ENCODE measurements at places on chromosomes 5 and 9.
A peak's percentile ranks its signal among the peaks of the same experiment; 100 is the strongest.

GRCh38 chr9:127507751-127508648, 56.7 kb downstream of the LRSAM1 start:
- no peak for DNase-seq

- peak; percentile 48 for DNase-seq
Observed at GRCh38 chr9:15416880-15417279, 5.8 kb upstream of the SNAPC3 start.

GRCh38 chr9:26013199-26013598, 335.0 kb upstream of the TUSC1 start:
- no peak for DNase-seq

DNA sequence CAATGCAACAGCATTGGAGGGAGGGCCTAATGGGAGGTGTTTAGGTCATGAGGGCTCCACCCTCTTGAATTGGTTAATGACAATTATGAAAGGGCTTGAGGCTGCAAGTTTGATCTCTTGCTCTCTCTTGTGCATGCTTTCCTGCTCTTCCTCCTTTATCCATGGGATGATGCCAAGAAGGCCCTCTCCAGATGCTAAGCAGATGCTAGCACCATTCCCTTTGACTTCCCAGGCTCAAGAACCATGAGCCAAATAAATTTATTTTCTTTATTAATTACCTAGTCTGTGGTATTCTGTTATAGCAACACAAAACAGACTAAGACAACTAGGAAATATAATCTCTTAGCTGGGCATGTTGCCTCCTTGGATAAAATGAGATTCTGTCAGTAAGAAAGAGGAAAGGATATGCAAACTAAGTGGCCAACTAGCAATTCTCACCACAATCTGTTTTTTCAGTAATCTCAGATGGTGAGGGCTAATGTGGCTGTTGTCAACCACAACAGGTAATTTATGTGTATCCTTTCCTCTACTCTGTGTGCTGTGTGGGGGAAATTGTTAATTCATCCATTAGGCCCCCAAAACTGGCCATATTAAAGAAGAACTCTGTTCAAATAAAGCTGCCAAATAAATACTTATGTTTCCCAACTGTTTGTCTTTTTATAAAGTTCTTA, 269.1 kb upstream of the CD180 start:
- DNase-seq, result no peak

DNA sequence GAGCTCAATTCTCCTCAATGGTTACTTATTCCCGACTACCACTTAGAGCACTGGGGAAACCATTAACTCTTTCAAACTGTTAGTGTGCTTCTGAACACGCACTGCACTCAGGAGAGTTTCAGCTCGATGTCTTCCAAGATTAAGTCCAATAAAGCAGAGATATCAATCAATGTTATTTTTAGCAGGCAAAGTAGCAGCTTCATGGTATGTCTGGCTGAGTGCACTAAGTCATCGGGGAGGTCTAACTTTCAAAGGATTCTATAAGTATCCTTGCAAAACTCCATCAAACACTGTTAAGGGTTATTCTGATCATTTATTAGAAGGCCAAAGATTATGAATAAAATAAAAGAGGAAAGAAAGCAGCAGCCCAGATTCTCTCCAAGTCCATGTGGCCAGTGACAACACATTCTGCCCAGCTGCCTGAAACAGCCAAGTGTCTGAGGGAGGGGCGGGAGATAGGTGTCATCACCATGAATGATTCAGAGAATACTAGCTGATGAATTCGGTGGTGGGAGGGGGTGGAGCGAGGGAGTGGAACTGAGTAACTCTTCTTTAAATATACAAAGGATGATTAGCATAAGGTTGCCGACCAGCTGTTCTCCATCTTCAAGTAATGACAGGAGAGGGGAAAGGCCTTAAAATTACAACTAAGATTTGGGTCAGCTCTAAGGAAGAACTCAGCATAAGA, 21.3 kb downstream of the NREP start:
- DNase-seq, result peak; percentile 45

- peak; percentile 92 for DNase-seq
Observed at GRCh38 chr9:97411789-97412625, at the start of gene TDRD7. TDRD7 (plus strand) TSS chr9:97412096; CDS start chr9:97428466, 16,370 bp downstream.

- no peak for DNase-seq
Observed at GRCh38 chr9:123796618-123797484, 133.1 kb downstream of the DENND1A start.

GRCh38 chr5:131171276-131171810, 599 bp downstream of the LYRM7 start:
- peak; percentile 62 for DNase-seq

DNA sequence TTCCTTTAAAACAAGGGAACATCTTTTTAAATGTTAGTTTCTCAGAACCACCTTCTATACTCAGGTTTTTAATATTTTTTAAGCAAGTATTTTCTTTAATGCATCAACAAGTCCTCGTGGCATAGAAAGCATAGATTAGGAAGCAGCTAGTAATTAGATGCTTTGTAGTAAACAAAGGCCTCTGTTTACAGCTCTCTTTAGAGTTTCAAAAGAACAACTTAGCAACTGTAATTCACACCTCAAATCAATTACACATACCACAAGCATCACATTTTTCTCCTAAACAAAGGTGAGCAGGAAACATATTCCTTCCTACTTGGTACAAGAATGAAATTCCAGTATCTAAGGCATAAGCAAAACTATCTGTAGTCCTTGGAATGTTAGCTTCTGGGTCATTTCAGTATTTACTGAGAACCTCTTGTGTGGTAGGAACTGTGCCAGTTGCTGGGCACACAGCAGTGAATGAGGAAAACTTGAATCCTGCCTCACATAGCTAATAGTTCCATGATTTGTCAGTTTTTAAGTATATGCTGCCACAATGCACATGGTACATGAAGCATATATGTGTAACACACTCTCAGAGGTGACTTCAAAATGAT, 249.1 kb downstream of the CEMIP2 start:
- no peak for DNase-seq

DNA sequence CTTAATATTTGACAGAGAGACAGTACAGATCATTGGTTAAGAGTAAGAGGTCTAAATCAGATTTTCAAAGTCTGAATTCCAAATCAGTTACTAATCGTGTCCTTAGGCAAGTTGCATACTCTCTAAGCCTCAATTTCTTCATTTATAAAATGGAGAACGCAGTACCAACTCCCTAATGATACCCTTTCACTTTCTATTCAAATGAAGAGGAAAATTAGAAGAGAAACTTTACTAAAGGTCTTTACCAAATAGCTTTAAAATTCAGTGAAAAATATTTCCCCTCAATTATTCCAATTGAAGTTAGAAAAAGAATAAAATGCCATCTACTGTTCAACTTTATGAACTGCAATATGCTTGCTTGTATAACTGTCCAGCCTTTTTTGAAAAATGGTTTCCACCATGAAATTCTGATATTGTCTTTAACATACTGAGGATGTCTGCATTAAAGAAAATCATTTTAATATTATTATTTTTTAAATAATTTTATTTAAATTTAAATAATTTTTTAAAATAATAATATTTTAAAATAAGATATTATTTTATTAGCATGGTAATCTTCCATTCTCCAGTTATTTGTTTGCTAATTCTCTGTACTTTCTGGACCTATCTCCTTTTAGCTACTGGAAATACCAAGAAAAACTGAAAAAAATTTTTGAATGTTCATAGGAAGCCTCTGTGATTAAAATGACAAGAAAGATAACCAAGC, 36.0 kb downstream of the POC5 start:
- DNase-seq, result no peak

DNA sequence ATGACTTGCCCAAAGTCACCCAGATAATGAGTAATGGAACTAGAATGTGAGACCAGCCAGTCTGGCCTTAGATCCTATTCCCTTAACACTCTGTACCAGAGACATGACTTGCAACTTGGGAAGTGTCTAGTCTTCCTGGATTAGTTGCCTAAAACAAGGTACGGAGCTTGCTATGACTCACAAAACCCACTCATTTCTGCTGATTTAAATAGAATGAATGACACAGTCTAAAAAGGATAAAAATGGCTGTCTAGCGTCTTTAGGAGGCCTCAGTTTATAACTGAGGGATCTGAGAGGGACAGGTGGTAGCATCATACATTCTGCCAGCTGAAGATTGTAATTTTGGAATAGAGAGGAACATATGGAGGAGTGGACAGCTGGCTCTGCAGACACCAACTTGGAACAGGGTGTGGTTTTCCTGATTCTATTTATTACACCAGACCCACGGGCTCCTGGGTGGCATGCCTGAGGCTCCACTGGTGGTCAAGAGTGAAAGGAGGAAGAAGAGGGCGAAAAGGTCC, 62.7 kb downstream of the ABLIM3 start:
- DNase-seq, result no peak

- peak; percentile 64 for DNase-seq
Observed at GRCh38 chr5:170623576-170624181, 119.9 kb downstream of the KCNIP1 start.

DNA sequence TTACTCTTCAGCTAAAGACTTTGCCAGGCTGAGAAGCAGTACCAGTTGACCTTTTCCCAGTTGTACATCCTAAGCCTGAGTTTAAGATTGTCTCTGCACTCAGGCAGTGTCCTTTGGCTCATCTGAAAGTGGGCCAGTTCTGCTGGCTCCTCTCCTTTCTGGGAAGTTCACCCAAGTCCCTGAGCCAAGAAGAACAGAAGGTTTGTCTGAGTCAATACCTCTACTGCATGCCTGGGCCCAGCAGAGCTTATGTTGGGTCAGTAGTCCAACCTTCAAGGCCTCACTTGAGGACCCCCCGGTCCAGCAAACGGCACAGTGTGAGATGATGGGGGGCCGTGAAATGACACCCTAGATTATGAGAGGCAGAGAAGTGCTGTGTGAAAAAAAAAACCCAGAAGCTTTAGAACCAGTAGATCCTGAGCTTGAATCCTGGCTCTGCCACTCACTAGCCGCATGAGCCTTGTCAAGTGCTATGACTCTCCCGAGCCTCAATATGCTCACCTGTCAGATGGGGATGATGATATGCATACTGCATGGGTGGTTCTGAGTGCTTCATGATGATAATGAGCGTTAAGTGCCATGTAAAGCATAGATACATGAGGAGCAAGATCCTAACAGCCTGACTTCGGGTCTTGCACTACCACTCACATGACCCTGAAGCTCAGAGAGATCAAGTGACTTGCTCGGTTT, 156.0 kb downstream of the MACROH2A1 start:
- DNase-seq, result peak; percentile 5

- DNase-seq, result no peak
Observed at GRCh38 chr5:72408603-72409002, 88.4 kb downstream of the PTCD2 start.

GRCh38 chr5:87951661-87952060, 317.0 kb downstream of the TMEM161B start:
- no peak for DNase-seq

DNA sequence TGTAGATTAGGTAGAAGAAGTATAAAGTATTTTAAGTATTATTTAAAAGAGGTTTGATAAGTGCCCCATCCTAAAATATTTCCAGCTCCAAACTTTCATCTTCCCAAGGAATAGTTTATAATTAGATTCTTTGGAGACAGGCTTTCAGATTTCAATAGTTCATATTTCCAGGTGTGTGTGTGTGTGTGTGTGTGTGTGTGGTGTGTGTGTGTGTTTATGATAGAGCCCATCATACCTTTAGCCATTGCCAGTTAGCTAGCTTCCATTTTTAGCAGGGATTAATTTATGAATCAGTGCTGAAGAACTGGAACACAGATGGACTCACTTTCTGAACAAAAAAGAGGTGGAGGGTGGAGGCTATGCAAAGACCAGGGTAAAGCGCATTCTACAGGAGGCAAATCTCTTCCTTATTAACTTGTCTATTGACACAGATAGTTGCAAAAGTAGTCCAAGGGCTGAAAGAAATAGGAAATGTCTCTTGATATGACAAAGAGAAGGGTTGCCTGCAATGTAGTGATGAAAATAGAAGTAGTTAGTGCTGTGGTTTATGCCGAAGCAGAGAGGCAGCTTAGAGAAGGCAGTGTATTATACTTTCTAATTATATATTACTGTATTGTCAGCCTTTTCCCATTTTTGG, 301.1 kb downstream of the MAN2A1 start:
- no peak for DNase-seq

GRCh38 chr5:10537624-10538023, 26.2 kb upstream of the ANKRD33B start:
- DNase-seq, result no peak

DNA sequence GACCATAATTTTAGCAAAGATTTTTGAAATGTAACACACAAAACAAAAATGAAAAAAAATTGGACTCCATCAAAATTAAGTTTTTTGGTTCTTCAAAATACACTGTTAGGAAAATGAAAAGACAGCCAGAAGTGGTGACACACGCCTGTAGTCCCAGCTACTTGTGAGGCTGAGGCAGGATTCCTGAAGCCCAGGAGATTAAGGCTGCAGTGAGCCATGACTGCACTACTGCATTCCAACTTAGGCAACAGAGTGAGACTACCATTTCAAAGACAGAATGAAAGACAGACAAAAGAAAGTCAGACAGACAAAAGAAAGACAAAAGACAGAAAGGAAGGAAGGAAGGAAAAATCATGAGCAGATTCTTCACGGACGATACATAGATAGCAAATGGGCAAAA, 7.5 kb downstream of the DIAPH1 start:
- no peak for DNase-seq

All from activated CD4-positive, alpha-beta memory T cell treated with anti-CD3 and anti-CD28 coated beads for 36 hours (primary cell).